ENCODE measurements at places on chromosomes 12 and 14.

DNA sequence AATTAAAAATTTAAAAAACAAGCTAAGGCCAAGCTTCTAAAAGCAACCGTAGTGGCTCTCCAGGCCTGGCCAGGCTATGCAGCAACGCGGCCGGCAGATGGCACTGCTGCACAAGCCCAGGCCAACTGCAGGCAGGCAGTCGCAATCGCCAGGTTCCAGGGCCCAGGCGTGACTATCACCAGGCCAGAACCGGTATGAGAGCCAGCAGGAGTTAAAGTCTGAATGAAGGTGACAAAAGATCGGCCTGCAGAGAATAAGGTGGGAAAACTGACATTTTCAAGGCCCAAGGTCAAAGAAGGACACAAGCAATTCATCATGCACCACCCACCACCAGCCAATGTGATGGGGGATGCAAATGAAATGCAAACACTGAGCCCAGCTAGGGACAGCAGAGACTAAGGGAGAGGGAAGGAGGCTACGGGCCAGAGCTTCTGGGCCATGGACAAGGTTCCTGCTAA lies 43.6 kb upstream of the ANO2 start:
- no peak overlapping the region for H3K4me3 ChIP-seq
- H3K4me1 ChIP-seq = no peaks in the 10 kb centered on the region
- no peak overlapping the region for H3K27ac ChIP-seq
- DNase-seq = peak; percentile 80

DNA sequence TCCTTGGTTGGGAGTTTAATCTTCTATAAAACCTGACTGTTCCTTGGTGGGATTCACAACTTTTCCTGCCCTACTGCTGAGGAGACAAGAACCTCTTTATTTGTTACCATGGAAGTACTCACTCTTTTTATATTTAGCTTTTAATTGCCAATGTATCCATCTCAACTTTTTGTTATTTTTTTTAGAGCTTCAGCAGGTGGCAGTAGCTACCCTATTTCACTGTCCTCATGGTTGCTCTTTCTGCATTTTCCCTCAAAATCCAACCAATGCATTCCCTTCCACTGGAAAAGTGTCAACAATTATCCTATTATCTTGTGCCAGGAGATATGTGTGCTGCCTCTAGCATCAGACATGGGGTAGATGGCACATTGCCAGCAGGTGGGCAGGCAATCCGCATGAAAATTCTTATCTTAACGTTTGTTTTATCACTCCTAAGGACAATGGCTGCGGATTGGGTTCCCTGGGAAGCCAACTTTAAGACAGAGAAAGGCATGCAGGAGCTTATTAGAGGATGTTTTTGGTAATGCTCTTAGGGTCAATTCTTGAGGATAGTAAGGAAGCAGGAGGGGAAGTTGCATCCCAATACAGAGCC lies 406.4 kb downstream of the SNAPC1 start:
- no peaks in the 10 kb centered on the region for H3K4me1 ChIP-seq
- no peak overlapping the region for H3K4me3 ChIP-seq
- no peak overlapping the region for H3K27ac ChIP-seq
- no peaks in the 10 kb centered on the region for H3K27me3 ChIP-seq
- H3K36me3 ChIP-seq = no peaks in the 10 kb centered on the region

DNA sequence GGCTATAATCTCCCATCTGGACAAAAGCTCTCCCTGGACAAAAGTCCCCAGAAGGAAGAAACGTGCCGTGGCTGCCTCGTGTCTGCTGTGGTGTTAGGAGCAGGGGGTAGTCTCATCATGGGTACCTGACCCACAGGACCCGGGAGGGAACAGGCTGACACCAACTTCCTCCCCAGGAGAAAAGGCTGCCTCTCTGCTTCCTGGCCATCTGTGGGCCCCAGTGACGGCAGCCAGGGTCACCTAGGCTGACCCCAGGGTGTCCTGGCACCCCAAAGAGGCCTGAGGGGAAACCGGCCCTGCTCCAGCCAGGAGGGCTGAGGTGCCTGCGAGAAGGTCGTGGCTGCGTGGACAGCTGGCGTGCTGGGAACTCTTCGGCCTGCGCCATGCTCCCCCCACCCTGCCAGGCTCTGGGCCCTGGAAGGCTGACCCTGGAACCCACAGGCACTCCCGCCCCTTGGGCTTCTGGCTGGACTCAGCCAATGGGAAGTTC lies 133.9 kb downstream of the RFLNA start:
- H3K27ac ChIP-seq = peak overlapping the region; percentile 45
- H3K4me3 ChIP-seq = no peak overlapping the region
- peaks cover 58% of the 10 kb centered on the region for H3K36me3 ChIP-seq
- H3K27me3 ChIP-seq = no peaks in the 10 kb centered on the region

DNA sequence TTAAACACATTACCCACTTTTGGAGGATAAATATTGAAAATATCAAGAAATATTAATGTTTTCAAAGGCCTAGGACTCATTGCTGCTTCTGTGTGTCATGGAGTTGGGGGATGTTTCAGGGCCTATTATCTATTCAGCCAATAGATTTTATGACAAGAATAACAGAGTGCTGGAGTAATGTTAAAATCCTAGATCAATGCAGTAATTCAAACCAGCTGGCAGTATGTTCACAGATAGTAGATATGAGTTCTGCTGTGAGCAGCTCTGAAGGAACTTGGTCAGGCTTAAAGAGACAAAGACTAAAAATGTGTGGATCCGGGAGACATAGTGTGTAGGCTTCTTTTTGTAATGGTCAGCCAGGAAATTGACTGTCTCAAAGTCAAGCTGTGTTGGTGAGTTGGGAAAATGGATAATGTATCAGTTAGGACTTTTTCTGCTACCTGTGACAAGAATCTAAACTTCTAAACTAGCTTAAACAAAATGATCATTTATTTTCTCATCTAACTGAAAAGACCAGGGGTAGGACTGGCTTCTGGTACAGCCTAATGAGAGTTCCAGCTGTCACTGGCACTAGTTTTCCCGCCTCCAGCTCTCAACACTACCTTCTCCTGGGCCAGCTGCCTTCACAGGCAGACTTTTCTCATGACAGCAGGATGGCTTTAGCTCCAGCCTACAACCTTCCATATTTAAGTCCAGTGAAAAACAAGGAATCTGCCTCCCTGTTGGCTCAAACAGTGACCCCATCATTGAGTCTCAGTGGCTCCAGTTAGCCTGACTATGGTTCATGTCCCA lies 16.3 kb upstream of the POLR3B start:
- no peak overlapping the region for H3K4me3 ChIP-seq
- peak overlapping the region; percentile 79 for H3K27ac ChIP-seq
- H3K27me3 ChIP-seq = no peaks in the 10 kb centered on the region
- peaks cover 10% of the 10 kb centered on the region for H3K36me3 ChIP-seq

GRCh38 chr14:103315351-103315911 lies 18.6 kb upstream of the EIF5 start:
- DNase-seq = peak; percentile 57
- H3K27me3 ChIP-seq = no peaks in the 10 kb centered on the region
- H3K27ac ChIP-seq = no peak overlapping the region
- no peaks in the 10 kb centered on the region for H3K36me3 ChIP-seq
- no peaks in the 10 kb centered on the region for H3K4me1 ChIP-seq

DNA sequence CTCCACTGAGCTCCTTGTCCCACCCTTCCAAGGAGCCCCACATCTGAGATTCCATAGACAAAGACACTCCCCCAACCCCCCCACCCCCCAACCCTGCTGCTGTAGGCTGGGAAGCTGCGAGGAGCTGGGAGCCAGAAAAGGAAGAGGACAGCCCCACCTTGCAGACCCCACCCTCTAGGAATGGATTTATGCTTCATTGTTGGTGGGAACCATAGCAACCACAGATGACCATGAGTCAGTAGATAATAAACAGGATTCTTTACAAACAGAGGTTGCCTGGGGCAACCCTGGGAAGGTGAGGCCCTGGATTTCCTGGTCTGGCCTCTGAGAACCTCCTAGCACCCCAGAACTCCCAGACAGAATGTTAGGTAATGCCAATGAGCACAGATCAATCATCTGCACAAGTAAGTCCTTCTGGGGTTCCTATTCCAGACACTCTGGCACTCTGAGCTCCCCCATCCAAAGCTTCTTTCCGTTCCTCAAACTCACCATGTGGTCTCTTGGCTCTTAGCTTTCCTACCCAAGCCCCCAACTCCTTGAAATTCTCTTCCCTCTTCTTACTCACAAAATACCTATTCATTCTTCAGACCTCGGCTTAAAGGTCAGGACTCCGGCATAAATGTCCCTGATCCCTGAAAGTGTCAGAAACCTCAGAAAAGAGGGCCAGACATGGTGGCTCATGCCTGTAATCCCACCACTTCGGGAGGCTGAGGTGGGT lies 15.2 kb upstream of the PLEKHG6 start:
- H3K4me1 ChIP-seq = peaks cover 20% of the 10 kb centered on the region
- H3K27ac ChIP-seq = peak overlapping the region; percentile 61
- peak; percentile 70 for DNase-seq
- H3K36me3 ChIP-seq = no peaks in the 10 kb centered on the region

GRCh38 chr14:74671789-74672188 lies 41.1 kb downstream of the AREL1 start:
- H3K4me1 ChIP-seq = no peaks in the 10 kb centered on the region
- H3K36me3 ChIP-seq = peaks cover 95% of the 10 kb centered on the region
- no peak overlapping the region for H3K4me3 ChIP-seq
- no peak overlapping the region for H3K27ac ChIP-seq
- no peaks in the 10 kb centered on the region for H3K27me3 ChIP-seq
- no peak for DNase-seq

- H3K4me1 ChIP-seq = peaks cover 37% of the 10 kb centered on the region
- DNase-seq = no peak
- H3K36me3 ChIP-seq = no peaks in the 10 kb centered on the region
These were observed 1.8 kb upstream of the GMFB start for GRCh38 chr14:54490445-54491175.

DNA sequence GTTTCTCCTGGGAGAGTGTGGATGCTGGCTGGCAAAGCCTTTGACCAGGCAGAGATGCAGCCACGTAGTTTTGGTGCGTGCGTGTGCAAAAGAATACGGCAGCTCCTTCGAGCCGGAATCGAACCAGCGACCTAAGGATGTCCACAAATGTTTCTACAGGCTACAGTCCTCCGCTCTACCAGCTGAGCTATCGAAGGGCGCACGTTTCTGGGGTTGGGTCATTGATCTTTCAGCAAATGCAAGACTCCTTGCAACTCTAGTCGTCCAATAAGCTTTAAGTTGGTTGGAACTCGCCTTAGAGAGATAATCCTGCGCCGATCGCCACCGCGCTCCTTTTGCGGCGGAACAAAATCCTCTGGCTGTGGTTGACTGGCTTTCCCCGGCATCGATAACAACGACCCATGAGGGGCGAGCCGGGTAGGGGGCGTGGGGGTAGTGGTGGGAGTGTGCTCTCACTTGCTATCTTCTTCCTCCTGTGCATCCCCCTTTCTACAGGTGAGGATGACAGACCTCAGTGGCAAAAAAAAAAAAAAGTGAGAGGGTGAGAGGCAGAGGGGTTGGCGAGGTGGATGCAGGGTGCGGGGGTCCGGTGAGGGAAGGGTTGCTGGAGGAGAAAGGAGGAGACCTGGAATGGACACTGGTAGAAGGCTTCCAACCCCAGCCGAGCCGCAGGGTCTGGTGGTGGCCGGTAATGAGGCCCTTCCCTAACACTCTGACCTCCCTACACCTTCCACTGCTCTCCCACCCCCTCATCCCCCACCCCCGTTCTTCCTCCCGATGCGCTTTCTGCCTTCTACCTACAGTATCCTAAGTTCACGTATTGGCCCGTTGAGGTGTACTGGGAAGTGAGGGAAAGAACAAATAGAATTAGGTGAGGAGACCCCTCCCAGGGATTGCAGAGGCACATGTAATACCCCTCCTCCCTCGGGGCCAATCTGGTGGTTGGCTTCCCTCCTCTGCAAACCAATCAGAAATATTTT lies 11.8 kb upstream of the OR6S1 start:
- peaks cover 82% of the 10 kb centered on the region for H3K27me3 ChIP-seq
- H3K4me1 ChIP-seq = peaks cover 4% of the 10 kb centered on the region
- H3K36me3 ChIP-seq = no peaks in the 10 kb centered on the region
- no peak for DNase-seq
- H3K4me3 ChIP-seq = no peak overlapping the region

- no peak for DNase-seq
- peaks cover 16% of the 10 kb centered on the region for H3K27me3 ChIP-seq
- H3K4me3 ChIP-seq = no peak overlapping the region
- H3K27ac ChIP-seq = no peak overlapping the region
- no peaks in the 10 kb centered on the region for H3K36me3 ChIP-seq
These were observed 67.8 kb upstream of the FICD start for GRCh38 chr12:108447168-108447832.

DNA sequence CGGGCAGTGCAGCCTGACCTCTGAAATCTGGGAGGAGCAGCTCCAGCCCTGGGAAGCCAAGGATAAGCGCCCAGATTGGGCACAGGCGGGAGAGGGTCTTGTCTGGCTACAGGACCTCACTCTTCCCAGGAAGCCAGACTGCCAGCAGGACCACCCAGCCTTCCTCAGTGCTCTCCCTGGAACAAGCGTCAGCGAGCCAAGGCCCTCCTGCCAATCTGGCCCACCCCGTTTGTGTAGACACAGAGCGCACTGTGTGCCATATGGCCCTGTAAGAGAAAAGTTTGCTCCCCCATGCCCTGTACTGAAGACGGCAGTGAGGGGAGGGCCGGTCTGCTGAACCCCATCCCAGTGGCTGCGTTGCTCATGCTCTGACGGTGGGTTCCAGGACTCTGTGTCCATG lies 1.2 kb upstream of the C14orf180 start:
- H3K4me3 ChIP-seq = no peak overlapping the region
- no peak overlapping the region for H3K27ac ChIP-seq
- no peak for DNase-seq
- H3K36me3 ChIP-seq = no peaks in the 10 kb centered on the region

DNA sequence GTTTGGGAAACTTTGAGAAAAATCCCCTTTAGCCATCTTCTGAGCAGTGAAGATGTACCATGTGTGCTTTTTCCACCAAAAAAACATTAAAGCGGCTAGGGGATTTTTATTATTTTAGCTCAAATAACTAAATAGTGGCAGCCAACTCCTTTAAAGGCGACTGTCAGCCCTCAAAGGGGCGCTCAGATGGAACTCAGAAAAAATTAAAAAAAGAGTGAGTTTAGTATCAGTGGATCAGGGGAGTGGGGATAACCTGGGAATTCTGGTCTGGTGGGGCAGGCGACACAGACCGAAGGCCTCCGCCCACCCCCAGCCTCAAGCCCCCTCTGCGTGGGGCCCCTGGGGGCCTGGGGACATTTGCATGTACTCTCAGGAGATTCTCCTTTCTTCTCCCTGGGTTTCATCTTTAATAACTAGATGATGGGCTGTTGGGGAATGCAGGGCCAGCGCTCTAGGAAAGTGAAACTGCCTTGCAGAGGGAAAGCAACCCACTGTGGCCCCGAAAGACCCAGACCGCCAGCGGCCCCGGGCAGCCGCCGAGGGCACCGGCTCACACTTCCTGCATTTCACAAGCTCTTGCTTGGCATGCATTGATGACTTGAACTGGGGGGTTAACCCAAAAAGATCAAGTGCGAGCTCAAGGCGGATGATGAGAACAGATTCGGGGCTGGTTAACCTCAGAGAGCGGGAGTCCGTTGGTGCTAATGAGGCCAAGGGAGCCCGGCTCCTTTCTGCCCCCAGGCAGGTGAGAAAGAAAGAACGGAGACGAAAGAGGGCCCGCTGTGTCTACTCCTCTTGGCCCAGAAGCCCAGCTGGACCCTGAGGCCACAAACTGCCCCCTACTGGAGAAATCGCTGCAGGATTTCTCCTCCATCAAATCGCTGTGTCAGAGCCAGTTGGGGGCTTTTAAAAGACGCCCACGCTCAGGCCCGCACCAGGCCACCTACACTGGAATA lies 7.3 kb upstream of the BATF start:
- no peaks in the 10 kb centered on the region for H3K36me3 ChIP-seq
- peak overlapping the region; percentile 24 for H3K27ac ChIP-seq
- no peak for DNase-seq
- H3K4me3 ChIP-seq = peak overlapping the region; percentile 44
- H3K27me3 ChIP-seq = peaks cover 4% of the 10 kb centered on the region
- peaks cover 17% of the 10 kb centered on the region for H3K4me1 ChIP-seq

Data from suprapubic skin (tissue), 4 donors.